ENCODE measurements at places on chromosomes 13 and 19.
A peak's percentile ranks its signal among the peaks of the same experiment; 100 is the strongest.

- DNase-seq = no peak
These were observed 27.5 kb upstream of the WDFY2 start for GRCh38 chr13:51556740-51557139.

DNA sequence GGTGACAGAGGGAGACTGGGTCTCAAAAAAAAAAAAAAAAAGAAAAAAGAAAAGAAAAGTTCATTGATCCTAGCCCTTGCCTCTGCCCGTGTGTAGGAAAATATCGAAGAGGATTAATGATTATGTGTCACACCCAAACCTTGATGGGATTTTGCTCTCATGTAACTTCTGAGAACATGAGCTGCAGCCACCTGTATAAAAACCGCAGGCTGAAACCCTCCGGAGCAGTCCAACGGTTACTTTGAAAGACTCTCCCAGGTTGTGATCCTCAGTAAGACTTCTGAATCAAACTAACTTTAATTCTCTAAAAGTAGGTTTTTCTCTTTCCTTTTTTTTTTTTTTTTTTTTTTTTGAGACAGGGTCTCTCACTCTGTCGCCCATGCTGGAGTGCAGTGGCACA lies 4.3 kb upstream of the PSMC4 start:
- no peak for DNase-seq

DNA sequence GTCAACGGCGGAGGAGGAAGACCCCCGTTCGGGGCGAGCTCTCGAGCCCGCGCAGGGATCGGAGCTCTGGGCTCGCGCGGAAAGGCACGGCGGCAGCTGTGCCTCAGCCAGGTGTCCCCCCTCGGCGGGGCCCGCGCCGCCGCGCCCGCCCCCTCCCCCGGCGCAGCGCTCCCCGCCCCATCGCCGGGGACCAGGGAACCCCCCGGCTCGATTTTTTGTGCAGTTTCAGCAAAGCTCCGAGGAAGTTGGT lies 110.0 kb downstream of the KCNRG start:
- no peak for DNase-seq

DNA sequence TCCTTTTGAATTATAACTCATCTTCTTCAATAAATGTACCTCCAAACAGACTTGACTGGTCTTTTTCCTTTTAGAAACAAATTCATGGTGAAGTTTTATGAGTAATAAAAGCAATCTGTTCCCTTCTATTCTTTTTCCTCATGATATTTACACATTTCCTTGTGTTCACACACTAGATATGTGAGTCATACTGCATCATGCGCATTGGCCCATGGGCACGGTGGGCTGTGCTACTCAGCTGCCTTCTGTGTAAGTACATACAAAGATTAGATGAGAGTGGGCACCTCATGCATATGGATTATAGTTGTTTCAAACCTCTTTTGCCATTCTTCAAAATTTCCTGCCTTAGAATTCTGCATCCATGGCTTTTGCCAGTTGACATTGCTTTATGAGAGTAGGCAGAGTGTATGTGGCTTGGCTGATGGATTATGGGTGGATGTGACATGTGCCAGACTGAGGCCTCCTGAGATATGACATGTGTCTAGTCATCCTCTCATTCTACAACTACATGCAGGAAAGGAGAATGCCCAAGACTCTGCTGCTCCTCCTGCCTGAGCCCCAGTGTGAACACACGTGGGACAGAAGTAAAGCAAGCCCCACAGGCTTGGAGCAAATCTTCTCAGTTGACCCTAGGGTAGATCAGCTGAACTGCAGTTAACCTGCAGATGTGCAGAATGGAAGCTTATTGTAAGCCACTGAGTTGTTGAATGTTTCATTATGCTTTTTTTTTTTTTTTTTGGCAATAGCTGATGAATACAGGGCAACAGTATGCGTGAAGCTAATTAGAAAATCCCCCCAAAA lies 109.9 kb downstream of the RBM26 start:
- no peak for DNase-seq

- DNase-seq = no peak
These were observed 3.2 kb downstream of the CPB2 start for GRCh38 chr13:46101484-46102254.

GRCh38 chr19:10878253-10878652 lies 6.9 kb downstream of the CARM1 start:
- DNase-seq = no peak

- no peak for DNase-seq
These were observed 19.4 kb downstream of the UFM1 start for GRCh38 chr13:38369058-38369457.

- DNase-seq = no peak
These were observed 11.8 kb downstream of the STAP2 start for GRCh38 chr19:4326837-4327251.

DNA sequence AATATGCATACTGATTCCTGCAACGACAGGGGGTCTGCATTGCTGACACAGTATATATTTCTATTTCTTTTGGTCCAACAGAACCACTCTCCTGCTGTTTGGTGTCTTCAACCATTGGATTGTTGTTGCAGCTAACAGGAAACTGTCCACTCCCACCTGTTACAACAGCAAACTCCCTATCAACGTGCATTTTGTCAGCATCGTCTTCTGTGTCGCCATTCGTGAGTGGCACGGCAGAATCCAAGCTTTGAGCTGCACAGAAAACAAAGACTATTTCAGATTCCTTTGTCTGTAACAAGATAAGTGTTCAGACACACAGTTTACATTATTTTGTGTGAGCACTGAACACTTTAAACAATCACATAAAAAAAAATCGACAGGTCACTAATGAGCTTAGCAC lies 31.3 kb downstream of the ANKRD10 start:
- DNase-seq = no peak

- DNase-seq = no peak
These were observed 19.4 kb downstream of the GJA3 start for GRCh38 chr13:20141238-20142022.

DNA sequence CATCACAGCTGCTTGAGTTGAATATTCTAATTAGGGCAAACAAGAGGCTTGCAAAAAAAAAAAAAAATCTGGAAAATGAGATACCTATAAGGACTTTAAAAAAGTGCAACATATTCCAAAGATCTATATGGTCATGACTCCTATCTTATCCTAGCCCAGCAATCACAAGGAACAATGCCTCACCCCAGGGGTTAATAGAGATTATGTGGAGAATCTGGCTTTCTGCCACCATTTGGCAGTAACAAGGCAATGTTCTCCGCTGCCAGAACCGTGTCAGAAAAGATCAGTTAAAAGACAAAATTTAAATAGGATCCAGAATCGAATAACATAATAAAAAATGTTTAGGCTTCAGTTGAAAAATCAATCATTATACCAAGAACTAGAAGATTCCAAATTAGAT lies 1643.2 kb upstream of the PRR20A start:
- no peak for DNase-seq

GRCh38 chr19:14450168-14450874 lies 17.2 kb downstream of the PKN1 start:
- peak; percentile 32 for DNase-seq

DNA sequence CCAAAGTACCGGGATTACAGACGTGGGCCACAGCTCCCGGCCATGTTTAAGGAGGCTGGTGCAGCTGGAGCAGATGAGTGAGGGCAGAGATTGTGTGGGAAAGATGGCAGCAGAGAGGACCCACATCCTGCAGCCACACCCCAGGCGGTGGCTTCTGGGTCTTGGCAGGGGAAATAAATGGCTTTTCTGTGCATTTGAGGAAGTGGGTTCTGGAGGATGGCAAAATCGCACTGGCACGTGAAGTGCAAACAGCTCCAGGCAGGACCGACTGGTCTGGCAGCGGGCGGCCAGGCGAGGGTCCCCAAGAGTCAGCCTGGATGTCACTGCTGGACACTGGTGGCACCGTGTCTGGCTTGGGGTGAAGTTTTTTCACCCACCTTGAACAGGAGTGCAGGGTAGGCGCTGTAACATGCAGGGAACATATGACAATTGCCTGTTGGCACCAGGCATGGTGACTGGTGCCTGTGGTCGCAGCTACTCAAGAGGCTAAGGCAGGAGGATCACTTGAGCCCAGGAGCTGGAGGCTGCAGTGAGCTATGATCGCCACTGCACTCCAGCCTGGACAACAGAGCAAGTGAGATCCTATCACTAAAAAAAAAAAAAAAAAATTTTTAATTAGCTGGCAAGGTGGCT lies 8.4 kb downstream of the B3GNT3 start:
- DNase-seq = no peak

DNA sequence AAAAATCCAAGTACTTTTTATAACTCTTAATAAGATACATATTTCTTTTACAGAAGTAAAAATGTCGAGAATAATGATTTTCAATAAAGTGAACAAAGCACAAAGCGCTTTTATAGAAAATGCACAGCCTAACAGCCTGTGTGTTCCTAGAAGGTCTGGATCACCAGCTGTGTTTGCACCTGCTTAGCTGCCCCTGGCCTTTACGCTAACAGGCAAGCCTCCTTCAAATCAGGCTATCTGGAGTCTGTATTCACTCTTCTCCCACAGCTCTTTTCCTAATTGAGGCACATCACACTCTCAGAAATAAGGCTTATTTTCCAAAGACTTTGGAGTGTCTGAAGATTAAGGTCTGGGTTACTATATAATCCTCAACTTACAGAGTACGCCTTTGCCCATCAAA lies 183.1 kb downstream of the LHFPL6 start:
- DNase-seq = no peak

DNA sequence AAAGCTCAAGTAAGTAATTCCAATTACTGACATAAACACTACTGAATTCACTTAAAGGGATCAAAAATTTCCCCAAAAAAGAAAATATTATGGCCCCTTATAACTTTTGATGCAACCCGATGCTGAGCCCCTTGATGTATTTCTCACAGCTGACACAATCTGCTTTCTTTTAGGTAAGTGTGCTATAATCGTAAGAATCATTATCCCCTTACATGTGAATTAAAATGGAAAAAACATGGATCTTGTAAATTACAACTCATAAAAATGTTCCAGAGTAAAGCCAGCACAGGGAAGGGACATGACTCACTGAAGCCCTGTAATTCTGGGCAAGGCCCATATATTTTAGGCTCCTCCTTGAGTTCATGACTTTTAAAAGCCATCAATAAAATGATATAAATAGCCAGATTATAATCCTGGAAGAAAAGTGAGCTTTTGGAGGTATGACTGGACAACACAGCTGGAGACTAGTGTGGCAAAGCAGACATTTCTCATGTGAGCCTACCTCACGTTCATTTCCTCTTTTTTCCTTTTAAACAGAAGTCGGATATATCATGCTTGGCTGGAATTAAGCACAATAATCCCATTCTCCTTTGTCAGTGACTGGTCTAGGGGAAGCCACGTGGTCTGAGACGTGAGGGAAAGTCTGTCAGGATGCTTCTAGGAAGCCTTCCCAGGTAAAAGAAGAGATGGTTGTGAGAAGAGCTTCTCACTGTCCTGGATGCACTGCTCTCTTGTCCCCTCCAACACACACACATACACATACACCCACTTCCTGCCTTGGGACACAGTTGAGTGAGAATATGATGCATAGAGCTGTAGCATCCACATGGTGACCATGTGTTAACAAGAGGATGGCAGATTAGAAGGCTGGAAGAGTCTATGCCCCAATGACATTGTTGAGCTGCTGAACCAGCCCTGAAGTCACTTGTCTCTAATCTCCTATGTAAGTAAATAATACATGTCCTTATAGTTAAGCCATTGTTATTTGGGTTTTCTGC lies 165.4 kb downstream of the RGCC start:
- DNase-seq = peak; percentile 46
